ENCODE measurements at places on chromosomes 2 and 18.

DNA sequence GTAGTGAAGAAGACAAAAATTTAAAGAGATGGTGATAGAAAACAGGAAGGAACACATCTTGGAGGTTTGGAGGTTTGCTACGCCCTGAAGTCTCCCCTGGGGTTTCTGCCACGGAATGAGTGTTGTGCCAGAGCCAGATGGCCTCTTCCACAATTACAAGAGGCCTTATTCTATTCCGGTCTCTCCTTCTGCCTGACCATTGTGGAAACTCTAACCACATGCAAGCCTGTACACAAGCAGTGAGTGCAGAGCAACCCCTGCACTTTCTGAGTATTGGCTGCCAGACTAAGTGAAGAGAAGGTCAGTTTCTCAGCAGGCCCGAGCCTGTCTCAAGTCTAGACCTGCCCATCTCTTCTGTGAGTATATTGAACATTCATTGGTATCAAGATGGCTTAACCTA lies 22.7 kb upstream of the MYO1B start:
- DNase-seq, result no peak

GRCh38 chr2:34337735-34338134 lies 738.6 kb upstream of the FAM98A start:
- no peak for DNase-seq

DNA sequence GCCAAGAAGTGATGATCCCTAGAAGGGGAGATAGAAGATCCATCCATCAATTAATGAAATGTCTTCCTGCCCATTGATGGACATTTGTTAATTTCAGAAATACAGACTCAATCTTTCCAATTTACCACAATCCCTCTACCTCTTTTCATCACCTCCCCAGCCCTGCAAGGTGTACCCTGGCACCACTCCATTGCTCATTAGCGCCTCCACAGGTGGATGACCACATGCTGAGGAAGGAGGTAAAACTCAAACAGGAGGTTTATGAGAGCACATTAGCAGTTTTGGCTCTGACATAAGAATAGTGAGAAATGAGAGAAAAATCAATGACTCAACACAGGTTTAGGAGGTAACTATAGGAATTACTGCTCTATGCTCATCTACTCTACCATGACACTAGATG lies 208.0 kb downstream of the C1D start:
- no peak for DNase-seq

GRCh38 chr18:36798738-36799473 lies 29.9 kb downstream of the TPGS2 start:
- DNase-seq, result no peak

- DNase-seq, result peak; percentile 4
These were observed 214.1 kb downstream of the MEIS1 start for GRCh38 chr2:66649006-66649405.

DNA sequence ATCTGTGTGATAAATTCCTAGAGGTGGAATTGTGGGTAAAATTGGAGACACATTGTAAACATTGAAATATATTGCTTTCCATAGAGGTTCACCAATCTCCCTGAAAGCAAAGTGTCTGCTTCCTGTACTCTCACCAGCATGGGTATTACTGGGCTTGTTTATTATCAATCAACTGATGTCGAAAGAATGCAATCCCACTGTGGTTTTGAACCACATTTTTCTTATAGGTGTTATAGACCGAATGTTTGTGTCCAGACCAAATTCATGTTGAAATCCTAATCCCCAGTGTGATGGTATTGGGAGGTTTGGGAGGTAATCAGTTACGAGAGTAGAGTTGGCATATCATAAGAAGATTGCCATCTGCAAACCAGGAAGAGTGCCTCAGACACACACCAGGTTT lies 1212.4 kb downstream of the LRP1B start:
- DNase-seq, result no peak

DNA sequence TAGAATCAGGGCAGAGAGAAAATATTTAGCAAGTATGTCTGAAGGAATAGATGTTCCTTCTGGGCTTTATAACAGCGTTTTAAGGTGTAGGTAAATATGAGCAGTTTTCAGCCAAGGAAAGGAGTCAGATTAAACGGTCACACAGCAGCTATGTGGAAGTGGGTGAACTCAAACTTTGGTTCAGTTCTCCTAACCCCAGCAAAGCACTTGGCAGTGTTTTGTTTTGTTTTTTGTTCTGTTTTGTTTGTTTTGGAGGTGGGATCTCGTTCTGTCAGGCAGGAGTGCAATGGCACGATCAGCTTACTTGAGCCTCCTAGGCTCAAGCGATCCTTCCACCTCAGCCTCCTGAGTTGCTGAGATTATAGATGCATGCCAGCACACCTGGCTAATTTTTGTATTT lies 24.6 kb downstream of the TANC1 start:
- DNase-seq, result no peak

DNA sequence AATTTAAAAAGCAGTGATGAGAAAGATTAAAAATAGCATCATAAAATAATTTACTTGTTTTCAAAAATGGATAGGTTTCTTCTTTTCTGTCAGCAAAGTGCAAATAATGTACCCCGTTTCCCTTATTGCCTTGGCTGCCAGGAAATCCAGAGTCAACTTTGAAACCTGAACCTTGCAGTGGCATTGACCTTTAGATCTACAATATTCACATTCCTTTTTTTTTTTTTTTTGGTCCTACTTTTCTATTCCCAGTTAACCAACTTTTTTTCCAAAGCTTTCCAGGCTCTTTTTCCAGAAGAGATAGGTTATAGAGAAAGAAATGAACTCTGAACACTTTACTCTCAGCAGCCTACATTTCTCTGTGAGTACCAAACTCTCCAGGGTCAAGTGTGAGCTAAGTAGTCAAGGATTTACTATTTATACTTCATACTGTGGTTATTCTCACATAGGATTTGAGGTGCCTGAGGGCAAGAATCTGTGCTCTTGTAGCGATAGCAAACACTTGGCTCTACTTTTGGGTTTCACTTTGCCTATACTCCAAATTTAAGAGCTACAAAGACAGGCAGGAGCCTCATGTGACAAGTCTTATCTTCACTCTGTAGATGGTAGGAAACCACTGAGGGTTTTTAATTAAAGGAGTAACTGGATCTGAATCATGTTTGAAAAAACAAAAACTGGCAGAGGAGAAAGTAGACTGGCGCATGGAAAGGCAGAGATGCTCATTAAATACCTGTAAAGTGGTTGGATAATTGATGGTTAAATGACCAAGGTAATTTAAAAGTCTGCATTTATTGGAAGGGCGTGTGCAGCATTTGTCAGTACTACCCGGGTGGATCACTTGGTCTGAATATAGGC lies 63.2 kb upstream of the TMEM17 start:
- peak; percentile 81 for DNase-seq

DNA sequence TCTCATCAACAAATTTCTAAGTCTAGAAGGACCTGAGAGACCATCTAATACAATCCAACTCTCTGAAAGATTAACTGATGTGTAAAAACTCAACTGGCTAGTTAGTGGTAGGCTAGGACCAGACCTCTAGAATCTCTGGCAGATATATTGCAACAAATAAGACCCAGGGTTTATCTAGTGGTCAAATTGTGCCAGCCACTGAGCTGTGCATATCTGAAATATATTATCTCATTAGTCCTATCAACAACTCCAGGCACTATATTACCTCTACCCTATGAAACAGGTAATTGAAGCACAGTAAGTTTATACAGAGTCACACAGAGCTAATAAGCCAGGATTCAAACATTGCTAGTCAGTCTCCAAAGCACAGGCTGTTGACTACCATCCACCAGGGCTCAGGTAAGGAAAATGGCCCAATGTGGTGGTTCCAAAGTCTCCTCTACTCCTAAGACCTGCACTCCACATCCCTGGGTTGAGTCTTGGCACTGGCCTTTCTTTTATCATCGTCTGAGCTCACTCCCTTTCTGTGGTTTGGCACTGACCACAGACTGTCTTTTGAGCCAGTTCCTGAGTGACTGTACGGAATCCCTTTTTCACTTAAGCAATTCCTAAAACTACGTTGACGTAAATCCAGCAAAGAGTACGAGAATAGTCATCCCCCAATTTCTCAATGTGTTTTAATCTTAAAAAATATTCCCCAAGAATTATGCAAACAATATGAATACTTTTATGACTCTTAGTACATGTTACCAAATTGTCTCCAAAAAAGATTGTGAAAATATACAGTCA lies 11.9 kb upstream of the PID1 start:
- peak; percentile 79 for DNase-seq

DNA sequence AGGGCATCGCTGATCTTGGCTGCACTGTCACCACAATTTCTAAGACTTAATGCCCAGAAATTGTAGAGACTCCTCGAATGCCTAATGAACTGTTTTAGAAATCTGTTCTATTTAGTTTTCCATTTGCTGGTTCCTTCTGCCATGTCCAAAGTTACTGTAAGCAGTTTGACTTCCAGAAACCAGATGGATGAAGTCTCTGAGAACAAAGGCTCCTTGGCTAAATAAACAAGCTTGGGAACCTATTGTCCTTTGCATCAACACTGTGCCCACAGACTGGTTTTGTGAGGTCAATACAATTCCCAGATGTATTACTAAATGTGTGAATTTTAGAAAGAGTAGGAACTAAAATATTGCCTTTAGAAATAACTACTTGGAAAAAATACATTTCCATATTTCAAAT lies 600.2 kb downstream of the NYAP2 start:
- no peak for DNase-seq

- DNase-seq, result peak; percentile 89
These were observed 59.2 kb downstream of the IL1R2 start for GRCh38 chr2:102050854-102051391.

- no peak for DNase-seq
These were observed 40.6 kb downstream of the TAF1B start for GRCh38 chr2:9883897-9884296.

- no peak for DNase-seq
These were observed 33.9 kb upstream of the GORASP2 start for GRCh38 chr2:170895023-170895757.

- DNase-seq, result no peak
These were observed 68.2 kb upstream of the HPCAL1 start for GRCh38 chr2:10234409-10235094.

DNA sequence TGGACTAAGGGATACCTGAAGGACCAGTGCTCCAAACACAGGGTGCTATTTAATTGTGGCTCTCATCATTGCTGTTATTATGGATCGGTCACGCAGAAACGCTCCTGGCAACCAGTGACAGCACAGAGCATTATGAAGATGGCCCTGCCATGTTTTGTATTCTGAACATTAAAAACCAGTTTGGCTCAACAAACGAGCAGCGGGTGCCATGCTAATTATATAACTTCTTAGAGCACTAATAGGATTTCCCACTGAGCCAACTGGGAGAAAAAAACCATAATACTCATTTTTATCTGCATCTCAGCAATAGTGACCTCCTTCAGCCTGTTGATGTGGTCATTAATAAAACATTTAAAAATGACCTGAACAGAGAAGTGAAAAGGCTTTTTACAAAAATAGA lies 212.8 kb downstream of the STK39 start:
- no peak for DNase-seq

DNA sequence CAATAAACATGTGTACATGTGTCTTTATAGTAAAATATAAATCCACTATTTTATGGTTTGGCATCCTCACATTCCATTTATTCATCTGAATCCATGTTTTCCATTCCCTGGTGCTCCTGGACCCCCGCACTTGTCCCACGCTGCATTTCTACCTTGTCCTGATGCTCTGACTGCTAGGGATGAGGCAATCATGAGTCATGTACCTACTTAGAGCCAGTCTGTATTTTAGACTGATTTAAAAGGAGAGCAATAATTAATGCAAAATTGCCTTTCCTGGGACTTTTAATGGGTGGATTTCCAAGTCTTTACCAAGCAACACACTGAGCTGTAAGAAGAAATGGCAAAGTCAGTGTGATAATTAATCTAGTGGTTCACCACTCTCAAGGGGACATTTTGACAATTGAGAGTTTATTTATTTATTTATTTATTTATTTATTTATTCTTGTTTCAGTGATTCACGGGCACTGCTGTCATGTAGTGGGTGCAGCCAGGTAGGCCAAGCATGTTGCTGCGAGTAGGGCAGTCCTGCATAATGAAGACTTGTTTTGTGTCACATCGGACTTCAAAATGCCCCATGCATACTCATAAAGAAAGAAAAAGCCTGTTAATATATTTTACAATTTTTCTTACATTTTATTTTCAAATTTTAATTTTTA lies 419.3 kb upstream of the VWC2L start:
- DNase-seq, result no peak

Data from EH (cell line).